Activated naive CD8-positive, alpha-beta T cell treated with anti-CD3 and anti-CD28 coated beads, Interleukin-2, amount 10 ng/mL, durations not matched to agents 7 days and 5 days (primary cell): ENCODE measurements at places on chromosomes 11 and 22.

- DNase-seq = no peak
These were observed 45.1 kb downstream of the TSPAN18 start for GRCh38 chr11:44771841-44772240.

DNA sequence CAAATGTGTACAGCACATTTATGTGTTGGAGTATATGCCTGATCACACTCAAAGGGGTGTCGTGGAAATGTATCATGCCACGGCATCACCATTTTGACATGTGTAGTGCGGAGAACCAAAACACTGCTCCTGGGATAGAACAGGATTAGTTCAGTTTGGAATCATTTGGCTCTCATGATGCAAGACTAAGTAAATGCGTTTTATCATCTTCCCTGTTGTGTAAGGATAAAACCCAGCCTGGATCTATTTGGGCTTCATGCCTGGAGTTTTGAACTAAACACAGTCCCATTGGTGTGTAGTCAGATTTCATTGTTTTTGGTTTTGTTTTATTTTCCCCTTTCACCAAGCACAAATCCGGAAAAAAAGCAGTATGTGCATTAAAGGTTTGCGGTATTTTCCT, 574.3 kb downstream of the NTM start:
- DNase-seq = no peak

DNA sequence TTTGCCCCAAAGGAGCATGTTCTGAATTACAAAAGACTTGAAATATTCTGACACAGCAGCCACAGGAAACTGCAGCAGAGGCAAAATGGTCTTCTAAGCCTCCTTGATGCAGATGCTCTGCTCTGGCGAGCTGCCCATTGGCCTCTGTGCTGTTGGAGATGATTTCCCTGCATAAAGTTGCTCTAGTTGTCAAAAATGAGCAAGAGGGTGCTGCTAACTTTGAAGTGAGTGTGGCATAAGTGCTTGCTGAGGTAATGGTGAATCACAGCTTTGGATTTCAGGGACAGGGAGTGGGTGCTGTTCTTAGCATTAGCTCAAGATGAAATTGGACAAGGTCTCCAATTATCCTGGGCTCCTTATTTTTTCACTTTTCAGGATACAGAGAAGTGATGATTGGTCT, 435.4 kb downstream of the TMEM135 start:
- no peak for DNase-seq

DNA sequence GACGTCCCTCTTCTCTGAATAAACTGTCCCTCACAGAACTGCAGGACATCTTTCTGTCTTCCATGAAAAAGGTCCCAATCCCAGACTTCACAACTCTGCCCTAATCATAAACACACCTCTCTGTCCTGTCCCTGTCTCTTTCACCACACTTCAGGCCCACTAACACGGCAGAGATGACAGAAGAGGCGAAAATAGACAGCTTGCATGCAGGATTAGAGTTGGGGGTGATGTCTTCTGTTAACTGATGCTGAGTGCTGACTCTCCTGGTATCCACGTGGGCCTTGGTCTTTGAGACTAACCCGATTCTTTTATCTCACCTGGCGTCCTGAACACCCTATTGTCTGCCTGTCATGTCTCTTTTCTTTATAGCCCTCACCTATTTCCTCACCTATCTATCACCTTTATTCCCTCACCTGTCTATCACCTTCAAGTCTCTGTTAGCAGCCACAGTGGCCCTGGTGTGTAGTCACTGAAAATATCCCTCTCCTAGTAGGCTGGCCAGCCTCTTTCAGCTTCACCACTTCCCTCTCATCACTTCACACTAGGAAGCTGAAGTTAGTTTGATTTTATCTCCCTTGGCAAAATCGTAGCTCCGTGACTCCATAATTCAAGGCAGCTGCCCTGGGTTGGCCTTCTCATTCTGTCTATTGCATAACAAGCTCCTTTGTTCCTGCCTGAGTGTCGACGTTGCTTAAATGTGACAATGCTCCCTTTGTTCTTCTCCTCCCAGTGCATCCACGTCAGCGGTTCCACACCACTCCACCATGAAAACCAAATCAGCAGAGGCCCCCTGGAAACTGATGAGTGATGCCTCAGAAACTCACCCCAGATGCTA, 30.6 kb upstream of the DRD2 start:
- no peak for DNase-seq

DNA sequence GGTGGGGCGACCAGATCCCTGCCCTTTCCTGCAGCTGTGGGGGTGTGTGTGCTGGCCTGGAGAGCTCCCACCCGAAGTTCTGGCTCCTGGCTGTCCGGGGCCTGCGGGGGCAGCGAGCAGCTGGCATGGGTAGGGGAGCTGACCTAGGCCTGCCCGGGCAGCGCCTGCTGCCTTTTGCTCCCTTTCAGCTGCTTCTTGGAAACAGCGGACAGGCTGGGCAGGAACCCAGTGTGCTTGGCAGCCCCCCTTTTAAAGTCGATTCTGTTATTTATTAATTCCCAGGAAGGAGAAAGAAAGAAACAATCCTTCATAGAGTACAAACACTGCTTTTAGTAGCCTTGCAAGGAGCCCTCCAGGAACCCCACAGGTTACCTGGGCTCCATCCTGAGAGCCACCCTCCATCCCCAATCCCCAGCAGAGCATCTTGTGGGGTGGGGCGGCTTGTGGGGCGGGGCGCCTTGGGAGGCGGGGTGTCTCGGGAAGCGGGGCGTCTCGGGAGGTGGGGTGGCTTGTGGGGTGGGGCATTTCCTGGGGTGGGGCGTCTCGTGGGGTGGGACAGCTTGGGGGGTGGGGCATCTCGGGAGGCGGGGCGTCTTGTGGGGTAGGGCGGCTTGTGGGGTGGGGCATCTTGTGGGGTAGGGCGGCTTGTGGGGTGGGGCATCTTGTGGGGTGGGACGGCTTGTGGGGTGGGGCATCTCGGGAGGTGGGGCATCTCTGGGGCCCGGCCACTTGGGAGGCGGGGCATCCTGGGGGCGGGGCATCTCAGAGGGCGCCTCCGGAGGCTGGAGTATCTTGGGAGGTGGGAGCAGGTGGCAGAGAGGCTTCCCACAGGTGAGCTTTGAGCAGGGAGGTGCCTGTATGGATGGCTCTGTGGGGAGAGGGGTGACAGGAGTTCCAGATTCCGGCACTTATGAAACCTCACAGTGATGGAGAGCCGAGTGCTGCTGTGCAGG, 7.0 kb downstream of the CD81 start:
- no peak for DNase-seq

DNA sequence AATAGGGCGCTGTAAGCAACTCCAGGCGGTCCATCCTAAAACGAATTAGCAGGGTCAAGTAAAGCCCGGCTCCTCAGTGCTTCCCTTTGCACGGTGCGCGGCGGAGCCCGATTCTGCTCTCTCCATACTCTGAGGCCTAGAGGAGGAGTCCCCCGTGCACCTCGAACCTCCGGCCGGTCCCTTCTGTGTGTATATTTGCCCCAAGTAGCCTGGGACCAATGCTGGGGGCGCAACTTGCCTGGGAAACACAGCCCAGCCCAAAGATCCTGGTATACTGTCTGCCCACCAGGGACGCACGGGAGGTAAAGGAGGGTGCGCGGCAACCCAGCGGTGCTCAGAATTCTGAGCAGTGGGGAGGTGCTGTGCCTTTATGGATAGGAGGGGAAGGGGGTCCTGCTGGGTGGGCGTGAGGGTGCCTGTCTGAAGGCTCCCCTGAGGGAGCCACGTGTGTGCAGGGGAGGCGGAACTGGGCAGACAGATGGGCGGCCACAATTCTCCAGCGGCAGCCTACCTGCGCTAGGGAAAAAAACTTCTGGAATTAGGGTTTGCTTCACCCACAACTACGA, 4.8 kb upstream of the TBX1 start:
- no peak for DNase-seq

DNA sequence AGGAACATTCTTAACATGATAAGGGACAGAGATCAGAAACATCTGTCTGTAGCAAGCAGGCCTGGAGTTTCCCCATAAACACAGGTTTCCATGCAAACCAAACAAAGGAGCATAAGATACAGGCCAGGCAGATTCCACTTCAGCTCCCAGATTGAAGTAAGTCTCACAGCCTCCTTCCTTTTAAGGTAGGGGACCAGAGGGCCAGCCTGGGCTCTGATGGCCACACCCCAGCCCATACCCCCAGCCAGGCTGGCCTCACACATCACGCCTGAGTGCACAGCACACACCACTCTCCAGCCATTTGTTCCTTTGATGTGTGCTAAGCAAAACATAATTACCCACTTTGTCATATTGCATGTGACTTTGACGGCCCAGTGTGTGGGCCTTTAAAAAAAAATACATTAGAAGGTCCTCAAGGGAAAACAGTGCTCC, 518.7 kb downstream of the NTM start:
- DNase-seq = no peak

GRCh38 chr22:37764622-37765021, 43.1 kb upstream of the GCAT start:
- DNase-seq = no peak

GRCh38 chr11:122749005-122749687, 89.2 kb upstream of the CRTAM start:
- no peak for DNase-seq

DNA sequence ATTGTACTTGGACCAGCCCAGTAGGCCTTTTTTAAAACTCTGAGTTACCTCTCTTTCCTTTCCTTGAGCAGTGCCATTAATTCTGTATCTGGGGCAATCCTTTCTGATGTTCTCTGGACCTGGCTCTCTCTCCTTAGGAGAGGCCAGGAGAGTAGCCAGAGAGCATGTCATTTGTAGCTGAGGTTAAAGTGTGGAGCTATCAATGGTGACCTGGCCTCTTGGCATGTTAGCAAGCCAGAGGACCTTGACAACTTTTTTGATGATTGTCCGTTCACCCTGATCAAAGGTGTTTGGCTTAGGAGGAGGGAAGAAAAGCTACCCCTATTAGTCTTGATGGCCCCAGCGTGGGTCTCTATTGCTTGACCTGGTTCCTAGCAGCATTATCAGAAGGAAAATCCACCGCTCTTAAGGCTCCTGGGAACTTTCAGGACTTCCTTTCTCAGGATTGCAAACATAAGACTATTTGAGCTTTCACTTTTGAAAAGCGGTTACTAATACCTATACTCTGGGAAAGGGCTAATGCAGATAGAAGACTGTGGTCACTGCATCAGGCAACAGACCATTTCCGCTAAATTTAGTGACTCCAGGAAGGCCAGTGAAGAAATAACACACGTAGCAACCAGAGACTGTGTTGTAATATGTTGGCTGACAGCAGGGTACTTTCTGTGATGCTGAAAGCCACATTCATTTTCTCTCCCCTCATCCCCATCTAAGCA, 18.2 kb downstream of the LIMK2 start:
- no peak for DNase-seq

DNA sequence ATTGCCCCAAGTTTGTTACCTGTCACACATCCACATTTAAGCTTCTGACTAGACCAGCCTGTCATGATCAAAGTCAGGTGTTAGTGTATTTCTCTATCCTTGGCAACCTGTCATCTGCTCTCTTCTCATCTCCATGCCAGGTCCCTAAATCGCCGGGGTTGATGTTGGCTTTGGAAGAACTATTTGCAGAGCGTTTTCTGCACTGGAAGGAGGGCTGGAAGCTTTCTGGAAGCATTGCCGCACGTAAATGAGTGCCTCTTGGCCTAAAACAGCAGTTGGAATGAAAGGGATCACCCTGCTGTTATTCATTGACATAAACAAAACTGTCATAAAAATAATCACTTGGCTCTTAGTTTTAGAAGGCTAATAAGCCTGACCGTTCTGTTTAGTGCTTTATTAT, 1.4 kb downstream of the TTC12 start:
- no peak for DNase-seq

DNA sequence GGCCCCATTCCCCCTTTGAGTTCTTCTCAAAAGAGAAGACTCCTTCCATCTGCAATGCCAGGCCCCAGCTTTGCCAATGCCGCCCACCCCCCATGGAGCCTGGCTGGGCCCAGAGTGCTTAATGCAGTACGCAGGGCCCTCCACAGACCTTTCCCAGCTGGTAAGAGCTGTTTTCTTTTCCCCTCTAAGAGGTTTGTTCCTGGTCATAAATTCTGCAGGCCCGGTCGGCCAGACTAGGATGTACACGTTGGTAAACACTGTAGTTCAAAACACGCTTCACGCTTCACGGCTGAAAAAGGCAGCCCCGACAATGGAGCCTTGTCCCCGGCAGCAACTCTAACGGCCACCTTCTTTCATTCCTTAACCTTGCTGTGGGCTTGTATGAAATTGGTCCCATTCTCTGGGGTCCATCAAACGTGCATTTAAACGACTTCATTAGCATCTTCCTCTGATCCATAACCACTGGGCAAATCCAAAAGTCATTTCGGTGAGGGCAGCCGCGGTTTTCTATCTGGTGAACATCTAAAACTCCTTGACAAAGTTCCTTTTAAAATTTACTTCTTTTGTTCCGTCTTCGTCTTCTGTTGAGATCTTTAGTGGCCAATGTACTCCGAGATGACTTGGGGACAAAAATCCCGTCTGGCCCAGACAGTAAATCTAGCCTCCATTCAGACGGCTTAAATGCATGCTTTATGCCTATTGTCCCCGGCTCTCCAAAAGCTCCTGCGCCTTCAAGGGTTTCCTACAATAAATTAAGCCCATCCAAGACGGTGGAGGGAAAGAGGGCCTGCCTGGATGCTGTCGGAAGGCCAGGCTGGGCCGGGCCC, 60.0 kb upstream of the MYEOV start:
- DNase-seq = no peak

- DNase-seq = no peak
These were observed 2.1 kb downstream of the CDC42BPG start for GRCh38 chr11:64842366-64842759.

GRCh38 chr22:25449781-25450317, 114.6 kb upstream of the GRK3 start:
- no peak for DNase-seq

- DNase-seq = no peak
These were observed 29.6 kb downstream of the IRAG1 start for GRCh38 chr11:10663990-10664389.

DNA sequence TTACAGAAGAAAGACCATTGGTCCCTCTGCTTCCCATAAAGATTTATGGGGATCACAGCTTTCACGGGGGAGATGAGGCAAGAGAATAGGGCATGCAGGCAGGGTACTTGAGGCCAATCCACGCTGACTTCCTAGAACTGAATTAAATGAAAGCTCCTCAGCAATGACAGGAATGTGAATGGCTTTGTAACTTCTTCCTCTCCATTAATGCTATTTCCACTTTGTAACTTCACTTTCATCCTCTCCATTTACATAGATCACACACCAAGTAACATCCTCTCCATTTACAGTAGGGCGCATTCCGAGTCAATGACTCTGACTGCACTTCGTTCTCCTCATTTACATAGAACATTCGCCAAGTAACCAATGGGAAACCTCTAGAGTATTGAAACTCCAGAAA, 89.8 kb downstream of the PIWIL4 start:
- DNase-seq = no peak

DNA sequence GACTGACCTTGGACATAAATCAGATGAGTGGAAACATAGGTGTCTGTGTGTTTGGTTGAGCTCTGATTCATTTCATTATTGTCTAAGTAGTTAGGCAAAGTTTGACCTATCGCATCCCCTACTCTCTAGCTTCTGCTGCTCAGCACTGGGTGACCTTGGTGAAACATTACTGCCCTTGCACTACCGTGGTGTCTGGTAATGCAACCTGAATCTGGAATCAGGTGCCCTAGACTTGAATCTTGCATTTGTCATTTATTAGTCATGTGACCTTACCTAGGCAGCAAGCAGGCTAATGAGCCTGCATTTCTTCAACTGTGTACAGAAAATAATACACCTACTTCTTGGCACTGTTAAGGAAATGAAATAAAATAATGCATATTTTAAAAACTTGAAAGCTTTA, 242.3 kb upstream of the BLID start:
- no peak for DNase-seq
